ENCODE measurements at places on chromosomes 1 and 21.

DNA sequence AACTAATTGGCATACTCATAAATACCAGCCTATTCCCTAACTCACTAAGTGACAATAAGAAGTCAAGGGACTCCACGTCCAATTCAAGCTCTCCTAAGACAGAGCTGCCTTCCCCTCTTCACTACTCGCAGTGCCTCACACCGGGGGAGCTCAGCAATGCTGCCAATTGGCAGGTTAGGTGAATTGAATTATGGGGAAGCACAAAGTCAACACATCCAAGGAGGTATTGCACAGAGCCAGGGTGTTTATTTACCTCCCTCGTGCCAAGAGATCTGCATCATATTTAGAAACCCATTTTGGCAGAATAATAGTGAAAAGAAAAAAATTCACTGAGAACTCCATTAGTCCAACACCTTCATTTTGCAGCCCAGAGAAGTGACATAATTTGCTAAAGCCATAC lies 20.4 kb upstream of the TNR start:
- DNase-seq, result no peak

- DNase-seq, result no peak
Observed at GRCh38 chr1:211309617-211310016, 17.0 kb upstream of the TRAF5 start.

- peak; percentile 69 for DNase-seq
Observed at GRCh38 chr1:8118031-8118451, 91.9 kb upstream of the ERRFI1 start.

DNA sequence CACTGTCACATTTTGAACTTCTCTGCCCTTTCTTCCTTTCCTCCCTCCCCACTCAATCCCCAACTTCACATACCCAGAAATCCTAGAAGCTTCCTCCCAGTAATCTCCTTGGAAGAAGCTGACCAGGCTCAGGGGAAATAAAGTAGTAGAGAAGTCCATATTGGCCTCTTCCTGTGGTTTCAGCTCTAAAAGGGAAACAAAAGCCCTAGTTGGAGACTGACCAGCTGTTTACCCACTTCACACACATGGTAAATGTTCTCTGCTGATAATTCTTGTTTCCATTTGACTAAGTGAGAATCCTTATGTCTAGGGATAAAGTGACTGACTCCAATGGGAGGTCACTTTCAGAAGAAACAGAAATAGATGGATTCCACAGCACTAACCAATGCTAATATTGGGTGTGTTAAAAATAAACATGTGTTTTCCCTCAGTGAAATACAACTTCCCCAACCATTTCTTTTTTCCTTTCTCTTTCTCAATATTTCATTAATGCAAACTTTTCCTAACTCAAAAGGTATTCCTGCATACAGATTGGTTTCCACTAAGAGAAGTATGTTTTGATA lies 178.9 kb upstream of the DPT start:
- DNase-seq, result no peak

- no peak for DNase-seq
Observed at GRCh38 chr21:40153351-40153750, 286.1 kb downstream of the PCP4 start.

GRCh38 chr1:157961805-157962762 lies 31.4 kb upstream of the KIRREL1 start:
- no peak for DNase-seq

GRCh38 chr1:244918421-244919319 lies 54.3 kb upstream of the HNRNPU start:
- DNase-seq, result peak; percentile 67

DNA sequence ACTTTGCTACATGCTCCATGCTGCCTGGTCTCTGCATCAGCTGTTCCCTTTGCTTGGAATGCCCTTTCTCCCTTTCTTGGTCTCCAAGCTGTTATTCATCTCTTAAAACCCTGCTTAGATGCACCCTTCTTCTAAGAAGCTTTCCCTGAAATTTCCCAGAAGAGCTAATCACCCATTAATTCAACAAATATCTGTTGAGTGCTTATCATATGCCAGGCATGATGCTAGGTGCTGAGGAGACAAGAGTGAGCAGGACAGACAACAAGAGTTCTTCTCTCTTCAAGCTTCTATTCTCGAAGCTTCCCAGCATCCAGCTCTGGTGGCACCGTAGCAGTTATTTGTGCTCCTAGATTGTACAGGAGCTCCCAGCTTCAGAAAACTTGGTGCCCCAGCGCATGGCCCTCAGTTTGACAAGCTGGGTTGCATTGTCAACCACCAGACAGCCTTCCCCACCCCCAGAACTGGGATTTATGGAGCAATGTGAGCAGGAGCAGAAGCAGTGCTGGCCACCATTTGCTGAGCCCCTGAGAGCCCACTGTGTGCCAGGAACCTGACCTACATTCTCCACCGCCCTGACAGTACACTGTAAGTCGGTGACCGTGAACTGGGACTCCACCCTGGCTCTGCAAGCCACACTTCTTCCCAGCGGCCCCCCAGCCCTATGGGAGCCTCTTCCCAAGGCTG lies 68.0 kb upstream of the ACOT11 start:
- DNase-seq, result peak; percentile 65

- no peak for DNase-seq
Observed at GRCh38 chr1:192967901-192968300, 91.3 kb downstream of the UCHL5 start.

- no peak for DNase-seq
Observed at GRCh38 chr1:17215545-17215890, 10.6 kb downstream of the PADI1 start.

DNA sequence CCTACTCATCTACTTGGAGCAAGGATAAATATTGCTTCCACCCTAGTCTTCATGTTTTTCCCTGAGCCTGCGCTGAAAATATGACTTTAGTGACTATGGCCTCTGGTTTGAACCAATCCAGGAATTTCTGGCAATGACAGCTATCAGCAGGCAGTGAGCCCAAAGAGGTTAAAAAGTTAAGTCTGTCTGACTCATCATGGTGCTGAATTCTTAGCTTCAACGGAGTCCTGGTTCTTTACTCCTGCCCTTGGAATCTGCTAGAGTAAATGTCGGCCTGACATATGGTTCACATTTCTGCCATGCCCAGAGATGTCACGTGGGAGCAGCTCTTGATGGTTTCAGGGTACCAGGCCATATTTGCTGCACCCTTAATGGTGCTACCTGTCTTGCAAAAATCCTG lies 351.6 kb upstream of the PLXNA2 start:
- no peak for DNase-seq

GRCh38 chr1:85258536-85259117 lies 835 bp downstream of the C1orf52 start:
- no peak for DNase-seq

DNA sequence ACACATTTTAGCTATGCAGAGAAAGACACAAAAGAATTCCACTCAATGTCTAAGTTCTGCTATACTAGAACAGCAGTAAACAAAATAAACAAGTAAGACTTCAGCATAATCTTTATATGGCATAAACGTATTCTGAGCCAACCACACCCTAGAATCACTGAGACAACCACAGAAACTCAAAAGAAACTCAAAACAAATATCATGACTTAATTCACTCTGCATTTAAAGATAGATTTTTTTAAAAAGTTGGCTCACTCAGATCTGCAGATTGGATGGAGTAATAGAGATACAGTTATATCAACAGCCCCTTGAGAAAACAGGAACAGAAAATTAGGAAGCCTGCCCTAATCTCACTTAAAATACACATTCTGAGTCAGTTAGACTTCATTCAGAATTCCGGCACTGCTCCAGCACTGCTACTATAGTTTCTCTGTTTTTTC lies 95.0 kb downstream of the COL24A1 start:
- no peak for DNase-seq

DNA sequence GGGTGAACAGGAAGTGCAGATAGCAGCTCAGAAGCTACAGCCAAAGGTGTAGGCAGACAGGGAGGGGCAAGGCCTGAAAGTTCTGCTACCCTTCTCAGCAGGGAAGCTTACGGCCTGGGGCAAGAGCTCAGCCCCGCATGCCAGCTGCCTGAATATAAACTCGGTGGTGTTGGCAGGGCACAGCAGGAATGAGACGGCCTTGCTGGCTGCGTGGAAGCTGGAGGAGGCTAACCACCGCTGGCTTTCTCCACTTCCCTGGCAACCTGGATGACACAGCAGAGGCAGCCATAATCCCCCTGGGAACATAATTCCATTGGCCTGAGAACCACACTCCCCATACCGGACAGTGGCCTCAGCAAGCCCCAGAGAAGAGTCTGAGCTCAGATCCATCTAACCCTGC lies 81.9 kb upstream of the PRRC2C start:
- DNase-seq, result no peak

Data from cerebellar cortex (tissue), 1 donor.